ENCODE measurements at places on chromosomes 5 and 9.

GRCh38 chr5:108763222-108763916 is 15.7 kb downstream of the FER start:
- no peak for DNase-seq

DNA sequence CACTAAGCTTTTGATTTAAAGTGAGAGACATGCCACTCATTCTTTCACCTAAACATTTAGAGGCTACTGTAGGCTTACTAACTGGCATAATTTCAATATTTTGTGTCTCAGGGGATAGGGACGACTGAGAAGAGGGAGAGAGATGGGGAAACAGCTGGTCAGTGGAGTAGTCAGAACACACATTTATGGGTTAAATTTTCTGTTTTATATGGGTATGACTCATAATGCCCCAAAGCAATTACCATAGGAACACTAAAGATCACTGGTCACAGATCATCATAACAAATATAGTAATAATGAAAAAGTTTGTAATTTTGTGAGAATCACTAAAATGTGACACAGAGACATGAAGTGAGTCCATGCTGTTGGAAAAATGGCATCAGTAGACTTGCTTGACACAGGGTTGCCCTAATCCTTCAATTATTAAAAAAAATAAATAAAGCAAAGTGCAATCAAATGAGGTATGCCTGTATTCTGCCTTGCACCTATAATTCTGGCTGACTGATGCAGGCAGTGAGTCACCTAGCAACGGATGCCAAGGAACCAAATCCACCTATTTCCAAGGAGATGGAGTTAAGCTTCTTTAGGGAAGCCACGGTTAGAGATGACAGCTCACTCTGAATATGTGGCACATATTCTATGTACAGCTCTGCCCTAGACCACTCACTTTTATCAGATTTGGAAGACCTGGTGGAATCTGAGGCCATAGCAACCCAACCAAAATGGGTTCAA is 166.1 kb downstream of the MARCHF11 start:
- no peak for DNase-seq

GRCh38 chr5:152094060-152094459 is 169.4 kb upstream of the GLRA1 start:
- DNase-seq = no peak

- DNase-seq = no peak
These were observed 203.7 kb upstream of the MSX2 start for GRCh38 chr5:174520420-174521396.

GRCh38 chr5:155689406-155689805 is 637.6 kb upstream of the SGCD start:
- DNase-seq = peak; percentile 11

DNA sequence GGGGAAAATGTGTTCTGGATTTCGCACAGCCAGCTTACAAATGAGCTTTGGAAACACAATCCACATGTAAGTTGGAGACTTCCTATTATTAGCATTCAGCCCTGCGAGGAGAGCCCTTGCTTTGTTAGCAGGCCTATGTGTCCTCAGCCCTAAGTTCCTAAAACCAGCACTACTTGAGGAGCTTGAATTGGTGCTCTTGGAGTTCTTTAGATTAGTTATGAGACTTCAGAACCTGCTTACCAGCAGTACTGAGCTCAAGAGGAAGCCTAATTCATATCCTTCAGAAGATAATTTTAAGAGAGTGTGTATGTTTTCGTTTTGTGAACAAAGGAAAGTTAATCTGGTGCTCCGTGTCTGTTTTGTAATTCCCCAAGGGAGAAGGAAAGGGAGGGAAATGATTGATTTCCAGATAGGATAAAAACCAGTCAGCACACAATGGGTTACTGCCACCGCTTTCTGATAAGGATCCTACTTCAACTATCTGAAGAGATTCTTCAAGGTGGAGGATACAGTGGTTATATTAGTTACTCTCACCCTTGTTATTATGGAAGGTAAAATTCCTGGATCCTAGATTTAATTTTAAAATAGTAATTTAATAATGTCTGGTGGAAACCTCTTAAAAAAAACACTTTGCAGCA is 35.2 kb downstream of the PIK3R1 start:
- DNase-seq = no peak

DNA sequence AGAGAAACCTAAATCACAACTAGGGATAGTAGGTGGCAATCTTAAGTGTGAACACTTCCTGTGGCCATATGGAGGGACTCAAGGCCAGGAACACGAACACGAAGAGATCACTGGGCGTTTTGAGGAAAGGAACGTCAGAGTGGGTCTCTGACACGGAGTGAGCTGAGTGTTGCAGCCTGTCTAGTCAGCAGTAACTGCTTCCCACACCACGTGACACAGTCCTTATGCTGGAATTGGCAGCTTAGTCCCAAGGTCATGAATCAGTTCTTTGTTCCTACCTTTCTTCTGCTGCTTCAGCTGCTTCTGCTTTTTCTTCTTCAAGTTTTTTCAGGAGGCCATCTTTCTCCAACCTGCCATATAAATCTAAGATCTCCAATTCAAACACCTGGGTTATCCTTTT is 18.2 kb downstream of the SPACA9 start:
- DNase-seq = no peak

GRCh38 chr5:116237917-116238500 is 153.2 kb downstream of the COMMD10 start:
- DNase-seq = no peak

GRCh38 chr5:116359592-116359991 is 215.0 kb downstream of the SEMA6A start:
- DNase-seq = no peak

GRCh38 chr9:124420991-124421543 is 5.8 kb upstream of the PSMB7 start:
- peak; percentile 91 for DNase-seq

DNA sequence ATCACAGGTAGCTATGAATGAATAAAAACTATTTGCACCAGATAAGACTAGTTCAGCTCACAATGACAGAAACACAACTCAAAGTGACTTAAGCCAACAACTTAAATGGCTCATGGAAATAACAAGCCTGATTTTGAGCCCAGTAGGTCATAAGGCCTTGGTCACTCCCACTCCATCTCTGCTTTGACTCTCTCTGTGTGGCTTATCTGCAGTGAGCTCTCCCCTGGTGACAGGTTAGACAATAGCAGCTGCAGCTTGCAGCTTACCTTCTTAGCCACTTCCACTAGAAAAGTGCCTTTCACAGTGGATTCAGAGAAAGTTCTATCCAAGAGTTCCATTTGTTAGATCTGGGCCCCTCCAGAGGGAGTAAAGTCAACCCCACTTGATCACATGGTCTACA is 315.7 kb downstream of the RAB3C start:
- DNase-seq = no peak

- no peak for DNase-seq
These were observed 41.1 kb upstream of the PLEKHG4B start for GRCh38 chr5:50724-51499.

- DNase-seq = no peak
These were observed 66.1 kb upstream of the OLFM1 start for GRCh38 chr9:135021393-135021789.

Measured in DMS79 (cell line).